Astrocyte of the spinal cord (primary cell): ENCODE measurements at places on chromosomes 2 and 18.

DNA sequence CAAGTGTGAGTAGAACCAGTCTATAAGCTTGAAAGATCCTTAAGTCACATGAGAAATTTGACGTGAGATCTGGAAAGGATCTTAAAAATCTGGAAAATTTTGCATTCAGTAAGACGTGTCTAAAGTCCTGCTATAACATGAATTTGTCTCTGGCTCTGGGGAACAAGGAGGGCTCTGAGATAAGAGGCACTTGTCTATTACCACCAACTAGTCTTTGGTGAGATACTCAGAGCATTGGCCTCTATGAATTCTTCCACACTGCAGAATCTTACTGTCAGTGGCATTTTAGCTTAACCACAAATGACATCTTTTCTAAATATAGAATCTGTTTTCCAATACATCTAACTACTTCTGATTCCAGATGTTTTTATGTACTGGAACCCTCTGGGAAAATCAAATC, 1504.5 kb downstream of the DPP10 start:
- no peak for DNase-seq

DNA sequence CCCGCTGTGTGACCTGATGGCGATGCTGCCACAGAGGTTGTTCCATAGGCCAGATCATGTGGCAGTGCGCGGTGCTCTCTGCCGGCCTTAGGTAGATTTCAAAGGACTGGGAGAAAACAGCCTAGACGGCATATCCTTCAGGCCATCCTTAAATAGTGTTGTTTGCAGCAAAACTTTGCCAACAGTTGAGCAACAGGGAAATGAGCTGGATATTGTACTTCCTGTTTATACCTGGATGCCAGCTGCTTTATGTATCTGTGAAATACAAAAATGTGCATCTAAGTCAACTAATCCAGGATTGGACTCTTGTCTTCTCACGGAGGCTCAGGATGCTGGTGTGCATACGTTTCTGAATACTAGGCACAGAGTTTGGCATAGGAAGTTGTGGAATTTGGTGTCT, 107.1 kb downstream of the EML6 start:
- no peak for DNase-seq

- no peak for DNase-seq
Measured at GRCh38 chr2:110993557-110994231, 127.0 kb upstream of the BCL2L11 start.

GRCh38 chr2:160210599-160211138, 10.6 kb upstream of the ITGB6 start:
- peak; percentile 56 for DNase-seq

GRCh38 chr2:42770288-42771131, 6.6 kb upstream of the OXER1 start:
- DNase-seq: peak; percentile 30

DNA sequence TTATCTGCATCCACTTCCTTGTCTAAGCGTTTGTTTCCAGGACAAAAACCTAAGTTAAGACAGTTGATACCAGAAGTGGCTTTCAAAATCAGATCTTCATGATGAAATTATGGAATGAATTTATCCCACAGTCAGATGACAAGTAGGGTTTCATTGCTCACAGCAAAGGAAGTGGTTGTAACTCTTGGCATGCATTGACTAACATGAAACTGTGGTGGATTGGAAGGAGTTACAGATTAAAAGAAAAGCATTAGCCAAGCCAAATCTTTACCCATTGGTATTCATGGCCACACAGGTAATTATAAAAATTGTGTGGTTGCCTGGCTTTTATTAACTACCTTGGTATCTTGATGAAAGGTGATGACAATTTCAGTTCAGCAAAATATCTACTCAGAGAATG, 438.0 kb upstream of the NXPH2 start:
- DNase-seq: no peak

GRCh38 chr2:29226808-29227207, 111.6 kb downstream of the CLIP4 start:
- DNase-seq: no peak

GRCh38 chr2:160375037-160375436, 118.6 kb downstream of the RBMS1 start:
- peak; percentile 68 for DNase-seq

DNA sequence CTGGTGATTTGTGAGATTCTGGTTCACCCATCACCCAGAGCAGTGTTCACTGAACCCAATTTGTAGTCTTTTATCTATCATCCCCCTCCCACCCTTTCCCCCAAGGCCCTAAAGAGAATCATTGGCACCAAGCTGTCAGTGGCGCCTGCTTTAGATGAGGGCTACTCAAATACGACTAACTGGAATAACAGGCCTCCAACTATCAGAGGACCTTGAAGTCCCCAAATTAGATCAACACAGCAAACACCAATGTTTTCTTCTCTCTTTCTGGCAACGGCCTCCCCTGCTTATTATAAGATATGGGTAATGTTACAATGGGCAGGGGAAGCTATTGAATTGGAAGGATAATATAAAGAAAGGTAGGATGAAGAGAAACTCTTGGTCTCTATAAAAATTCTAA, 232.3 kb downstream of the SCG2 start:
- DNase-seq: no peak

- DNase-seq: peak; percentile 82
Measured at GRCh38 chr18:56148373-56148772, 490.0 kb downstream of the TXNL1 start.

DNA sequence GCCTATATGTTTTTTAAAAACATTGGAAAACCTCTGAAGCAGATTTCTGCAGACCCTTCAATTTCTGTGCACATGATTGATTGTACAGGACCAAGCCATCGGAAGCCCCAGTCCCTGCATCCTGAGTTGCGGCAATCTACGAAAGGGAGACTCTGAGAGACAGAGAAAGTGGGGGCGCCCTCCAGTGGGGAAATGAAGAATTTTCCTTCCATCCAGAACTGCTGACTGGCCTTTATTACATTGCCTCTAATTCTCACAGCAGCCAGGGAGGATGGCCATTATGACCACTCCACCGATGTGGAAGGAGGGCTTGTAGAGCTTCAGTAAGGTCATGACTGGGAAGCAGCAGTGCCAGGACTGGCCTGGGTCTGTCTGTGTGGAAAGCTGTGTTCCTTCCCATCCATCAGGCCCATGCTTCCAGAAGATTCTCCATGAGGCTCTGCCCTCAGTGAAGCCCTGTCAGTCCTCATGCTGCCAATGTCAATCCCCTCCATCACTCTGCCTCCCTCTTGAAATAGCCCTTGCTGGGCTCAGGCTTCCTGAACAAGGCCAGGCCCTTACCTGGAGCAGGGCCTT, 20.0 kb upstream of the RESP18 start:
- peak; percentile 49 for DNase-seq

GRCh38 chr2:223727562-223727961, 109.8 kb downstream of the AP1S3 start:
- peak; percentile 70 for DNase-seq

- DNase-seq: no peak
Measured at GRCh38 chr2:203774760-203775159, 68.3 kb downstream of the CD28 start.

DNA sequence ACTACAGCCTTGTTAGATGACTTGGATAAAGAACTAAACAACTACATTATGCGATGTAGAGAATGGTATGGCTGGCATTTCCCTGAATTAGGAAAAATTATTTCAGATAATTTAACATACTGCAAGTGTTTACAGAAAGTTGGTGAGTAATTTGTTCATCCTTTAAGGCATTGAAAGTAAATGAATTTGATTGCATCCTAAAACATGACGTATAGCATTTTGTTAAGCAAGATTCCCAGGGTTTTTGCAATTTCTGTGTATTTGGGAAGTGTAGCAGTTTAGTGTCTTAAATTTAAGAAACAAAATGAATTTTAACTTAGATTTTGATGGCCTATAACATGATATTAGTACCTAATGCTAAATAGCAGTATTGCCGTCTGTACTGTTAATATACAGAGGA, 24.8 kb downstream of the NOP58 start:
- DNase-seq: no peak

DNA sequence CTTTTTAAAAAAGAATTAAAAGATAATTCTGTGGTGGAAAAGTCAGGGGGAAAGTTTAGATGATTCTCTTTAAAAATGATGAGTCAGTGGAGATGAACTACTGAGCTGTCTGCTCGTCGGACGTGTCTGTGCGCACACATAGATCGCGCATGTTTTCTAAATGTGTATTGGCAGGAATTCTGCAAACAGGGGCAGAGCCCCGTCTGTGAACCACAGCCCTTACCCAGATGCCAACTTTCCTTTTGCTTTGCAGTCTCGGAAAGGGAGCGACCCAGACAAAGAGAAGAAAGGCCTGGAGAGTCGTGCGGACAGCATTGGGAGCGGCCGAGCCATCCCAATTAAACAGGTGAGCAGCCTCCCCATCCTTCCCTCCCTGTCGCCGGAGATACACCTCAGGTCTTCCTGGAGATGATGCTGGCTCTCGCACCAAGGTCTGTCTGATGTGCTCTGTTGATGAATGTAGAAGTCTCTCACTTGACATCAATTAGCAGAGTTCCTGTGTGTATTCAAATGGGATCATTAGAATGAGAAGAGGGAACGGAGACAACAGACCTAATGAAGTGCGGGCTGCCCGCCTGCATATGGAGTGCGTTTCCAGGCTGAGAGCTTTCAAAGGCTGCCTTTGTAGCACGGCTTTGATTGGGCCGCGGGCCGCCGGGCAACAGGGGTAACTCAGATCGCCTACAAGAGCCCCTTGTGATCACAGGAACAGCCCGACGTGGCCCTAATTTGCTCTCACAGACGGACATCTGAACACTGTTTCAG, 313.3 kb downstream of the AGAP1 start:
- no peak for DNase-seq

GRCh38 chr2:53036196-53036595, 731.4 kb upstream of the CHAC2 start:
- DNase-seq: peak; percentile 76

GRCh38 chr2:9832586-9832985, 10.7 kb upstream of the TAF1B start:
- no peak for DNase-seq

GRCh38 chr18:50093366-50094064, 101.4 kb downstream of the MYO5B start:
- no peak for DNase-seq

GRCh38 chr2:130844161-130844560, 7.4 kb downstream of the ARHGEF4 start:
- no peak for DNase-seq

- no peak for DNase-seq
Measured at GRCh38 chr2:236621786-236622185, 52.2 kb downstream of the ACKR3 start.

- no peak for DNase-seq
Measured at GRCh38 chr18:934518-935133, 30.0 kb downstream of the ADCYAP1 start.

- DNase-seq: peak; percentile 42
Measured at GRCh38 chr2:230666885-230667712, 45.5 kb upstream of the CAB39 start.
